ENCODE measurements at places on chromosomes 5 and 9.

- DNase-seq = no peak
These were observed 151.5 kb upstream of the ABCA1 start for GRCh38 chr9:105079457-105079856.

DNA sequence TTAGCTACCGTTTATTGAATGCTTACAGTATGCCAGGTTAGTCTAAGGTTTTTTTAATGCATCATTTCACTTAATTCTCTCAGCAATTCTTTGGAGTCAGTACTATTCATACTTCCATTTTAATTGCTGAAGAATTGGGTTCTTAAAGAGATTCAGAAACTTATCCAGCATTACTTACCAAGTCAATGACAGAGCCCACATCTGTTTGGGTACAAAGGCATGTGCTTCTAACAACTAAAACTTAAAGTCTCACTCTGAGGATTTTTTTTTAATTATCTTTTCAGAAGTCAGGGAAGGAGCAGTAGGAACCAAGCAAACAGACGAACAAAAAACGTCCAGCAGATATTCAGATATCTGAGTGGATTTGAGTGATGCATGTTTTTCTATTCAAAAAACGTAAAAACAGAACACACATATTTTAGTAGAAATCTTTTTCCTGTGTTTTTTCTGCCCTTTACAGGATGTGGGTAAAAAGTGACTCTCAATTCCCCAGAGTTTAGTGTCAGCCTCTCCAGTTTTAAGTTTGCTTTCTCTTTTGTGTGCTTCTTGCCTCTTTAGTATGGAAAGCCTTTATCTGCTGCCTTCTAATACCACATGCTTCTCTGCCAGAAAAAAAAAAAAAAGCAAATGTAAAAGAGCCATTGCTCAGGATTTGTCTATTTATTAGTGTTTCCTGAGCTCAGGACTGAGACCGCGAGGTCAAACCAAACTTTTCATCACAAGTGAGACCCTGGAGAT lies 118.0 kb downstream of the PRKACG start:
- DNase-seq = peak; percentile 25

GRCh38 chr5:69374911-69375446 lies 5.4 kb downstream of the RAD17 start:
- DNase-seq = no peak

DNA sequence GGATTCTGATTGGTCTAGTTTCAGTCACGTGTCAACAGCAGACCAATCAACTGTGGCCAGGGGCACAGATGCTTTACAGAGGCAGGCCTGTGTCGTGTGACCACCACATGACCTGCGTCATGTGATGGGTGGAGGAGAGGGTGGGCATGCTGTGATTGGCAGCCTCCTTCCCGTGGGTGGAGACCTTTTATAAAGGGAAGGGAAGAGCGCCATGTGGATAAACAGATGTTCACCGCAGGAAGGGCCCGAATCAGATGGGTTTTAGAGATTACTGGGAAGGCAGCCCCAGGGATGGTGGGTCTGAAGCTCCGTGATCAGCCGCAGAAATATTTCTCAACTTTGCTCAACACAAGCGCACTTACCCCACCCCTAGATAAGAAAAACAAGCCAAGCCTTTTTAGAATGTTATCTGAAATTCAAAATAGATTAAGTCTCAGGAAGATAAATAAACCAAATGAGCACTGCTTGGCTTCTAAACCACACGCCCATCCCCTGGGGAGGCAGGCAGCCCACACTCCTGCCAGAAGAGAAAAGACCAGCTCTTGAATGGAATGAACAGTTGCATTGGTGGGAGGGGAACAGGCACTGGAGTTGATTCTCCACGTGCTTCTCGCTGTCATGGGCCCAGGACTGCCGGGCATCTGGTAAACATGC lies 43.6 kb downstream of the ROPN1L start:
- DNase-seq = peak; percentile 99

- DNase-seq = no peak
These were observed 245.7 kb upstream of the ELAVL2 start for GRCh38 chr9:24071716-24072115.

- no peak for DNase-seq
These were observed 70.3 kb upstream of the TRPM3 start for GRCh38 chr9:71191708-71192107.

- no peak for DNase-seq
These were observed 418.1 kb upstream of the KLF4 start for GRCh38 chr9:107907715-107908114.

DNA sequence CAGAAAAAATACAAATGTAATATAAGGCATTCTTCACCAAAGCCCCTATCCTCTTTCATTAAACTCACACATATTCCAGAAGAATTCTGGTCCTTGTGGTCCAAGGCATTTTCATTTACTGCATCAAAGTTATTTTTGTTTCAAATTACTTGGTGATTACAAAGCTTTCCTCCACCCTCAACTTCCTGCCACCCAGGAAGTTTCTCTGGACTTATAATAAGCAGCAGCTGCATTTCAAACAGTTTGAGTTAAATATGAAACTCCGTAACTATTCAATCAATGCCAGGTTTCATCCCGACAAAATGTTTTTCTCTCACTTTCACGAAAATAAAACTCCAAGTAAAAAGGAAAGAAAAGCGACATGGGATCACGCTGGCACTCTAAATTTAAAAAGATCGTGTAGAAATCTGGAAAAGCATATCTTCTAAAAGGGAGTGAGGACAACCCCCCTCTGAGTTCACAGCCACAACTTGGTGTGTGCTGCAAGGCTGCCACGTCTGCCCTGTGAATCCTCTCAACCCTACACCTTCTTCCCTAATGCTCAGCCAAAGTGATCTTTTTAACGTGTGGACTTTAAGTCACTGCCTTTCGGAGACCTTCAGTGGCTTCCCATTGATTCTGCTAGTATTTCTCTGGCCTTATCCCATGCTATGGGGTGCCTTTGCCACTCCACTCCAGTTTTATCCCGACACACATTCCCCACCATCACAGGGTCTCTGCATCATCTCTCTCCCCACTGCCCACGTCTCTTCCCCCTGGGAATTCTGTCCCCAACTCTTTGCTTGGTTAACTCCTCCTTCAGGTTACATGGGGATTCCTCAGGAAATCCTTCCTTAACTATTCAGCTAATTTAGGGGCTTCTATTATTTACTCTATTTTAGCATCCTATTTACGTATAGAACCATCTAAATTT lies 91.1 kb upstream of the CER1 start:
- no peak for DNase-seq

DNA sequence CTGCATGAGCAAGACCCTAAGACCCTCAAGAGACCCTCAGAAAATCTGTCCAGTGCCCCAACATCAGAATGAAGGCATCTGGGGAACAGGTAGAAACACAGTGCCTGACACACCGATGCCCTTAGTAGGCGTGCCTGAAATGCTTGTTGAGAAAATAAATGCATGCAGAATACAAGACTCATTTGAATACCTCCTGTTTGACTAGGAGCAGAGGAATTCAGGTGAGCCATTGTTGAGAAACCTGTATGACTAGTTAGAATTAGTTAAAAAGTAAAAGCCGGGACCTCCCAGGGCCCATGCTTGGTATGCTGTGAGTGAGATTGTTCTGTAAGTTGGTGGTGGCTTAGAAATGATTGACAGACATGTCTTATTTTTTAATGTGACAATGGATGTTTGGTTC lies 55.0 kb downstream of the WWC1 start:
- no peak for DNase-seq

DNA sequence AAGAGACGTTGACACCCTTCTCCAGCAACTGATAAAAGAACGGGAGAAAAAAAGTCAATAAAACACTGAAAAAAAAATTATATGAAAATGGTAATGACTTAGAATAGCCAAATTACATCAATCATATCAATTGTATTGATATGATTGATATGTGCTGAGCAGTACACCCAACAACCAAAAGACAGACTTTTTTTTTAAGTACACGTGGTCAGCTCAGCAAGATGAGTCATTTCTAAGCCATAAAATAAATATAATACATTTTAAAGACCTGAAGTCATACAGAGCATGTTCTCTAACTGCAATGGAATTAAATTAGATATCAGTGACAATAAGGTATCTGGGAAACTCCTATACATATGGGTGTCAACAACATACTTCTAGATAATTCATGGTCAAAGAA lies 30.9 kb upstream of the OLFM1 start:
- DNase-seq = no peak

DNA sequence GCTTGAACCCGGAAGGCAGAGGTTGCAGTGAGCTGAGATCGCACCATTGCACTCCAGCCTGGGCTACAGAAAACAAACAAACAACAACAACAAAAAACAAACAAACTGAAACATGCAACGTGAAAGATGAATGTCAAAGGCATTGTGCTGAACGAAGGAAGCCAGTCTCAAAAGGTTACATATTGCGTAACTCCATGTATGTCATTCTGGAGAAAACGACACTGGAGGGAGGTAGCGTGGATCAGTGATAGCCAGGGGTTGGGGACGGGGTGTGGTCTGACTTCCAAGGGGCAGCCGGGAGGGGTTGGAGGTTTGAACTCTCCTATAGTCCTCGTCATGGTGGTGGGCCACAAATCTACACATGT lies 12.1 kb upstream of the WDR5 start:
- peak; percentile 42 for DNase-seq

GRCh38 chr9:127138444-127138843 lies 16.0 kb upstream of the ANGPTL2 start:
- DNase-seq = no peak

DNA sequence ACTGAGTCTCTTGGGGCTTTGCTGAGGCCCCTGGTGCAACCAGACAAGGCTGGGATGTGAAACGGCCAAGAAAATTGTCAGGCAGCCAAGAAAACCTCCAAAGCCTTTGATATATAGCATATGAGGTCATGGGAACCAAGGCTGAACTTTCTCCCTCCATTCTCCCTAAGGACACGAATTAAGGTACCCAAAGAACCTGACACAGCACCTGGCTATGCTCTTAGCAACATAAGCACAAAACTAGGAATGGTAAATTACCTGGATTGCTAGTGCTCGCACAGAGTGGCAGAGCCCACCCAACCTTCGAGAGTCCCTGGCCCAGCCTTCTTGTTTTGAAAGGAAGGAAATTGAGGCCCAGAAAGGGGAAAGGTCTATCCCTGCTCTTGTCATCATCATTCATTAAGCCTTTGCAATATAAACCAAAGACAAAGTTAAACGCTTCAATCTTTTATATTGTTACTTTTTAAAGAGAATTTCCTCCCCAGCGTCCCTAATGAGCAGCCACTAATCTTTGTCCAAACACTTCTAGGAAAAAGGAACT lies 220.0 kb upstream of the NR4A3 start:
- peak; percentile 30 for DNase-seq

GRCh38 chr5:61177716-61178115 lies 15.4 kb upstream of the SMIM15 start:
- no peak for DNase-seq

DNA sequence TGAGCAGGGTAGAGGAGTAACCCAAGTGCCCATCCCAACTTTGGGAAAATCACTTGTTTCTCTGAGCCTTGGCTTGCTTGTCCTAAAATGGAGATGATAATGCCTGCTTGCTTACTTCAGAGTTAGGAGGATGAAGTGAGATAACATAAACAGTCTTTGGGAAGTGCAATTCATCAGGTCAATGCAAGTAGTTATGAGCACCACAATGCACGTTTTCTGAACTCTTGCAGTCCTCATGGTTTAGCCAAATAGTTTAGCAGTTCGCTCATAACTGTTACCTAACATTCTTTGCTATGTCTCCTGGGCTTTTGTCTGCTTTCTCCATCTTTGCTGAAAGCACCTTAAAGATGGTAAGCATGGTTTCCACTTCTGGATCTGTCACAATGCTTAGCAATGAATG lies 270.0 kb downstream of the ADAMTSL1 start:
- no peak for DNase-seq

DNA sequence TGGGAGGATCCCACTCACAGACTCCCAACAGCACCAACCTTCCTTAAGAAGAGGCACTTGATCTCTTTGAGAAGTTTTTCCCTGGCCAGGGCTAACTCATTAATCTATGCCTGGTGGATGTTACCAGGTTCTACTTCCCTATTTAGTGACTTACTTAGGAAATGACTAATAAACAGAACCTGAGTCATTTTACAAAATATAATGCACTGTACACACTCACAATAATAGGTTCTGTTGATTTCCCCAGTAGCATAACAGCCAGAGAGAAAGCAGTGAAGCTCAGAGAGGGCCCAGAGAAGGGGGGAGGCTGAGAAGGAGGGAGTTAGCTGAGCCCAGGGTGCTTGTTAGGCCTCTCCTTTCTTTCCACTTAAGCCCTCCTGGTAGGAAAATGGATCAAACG lies 27.1 kb downstream of the FRMD3 start:
- DNase-seq = no peak

DNA sequence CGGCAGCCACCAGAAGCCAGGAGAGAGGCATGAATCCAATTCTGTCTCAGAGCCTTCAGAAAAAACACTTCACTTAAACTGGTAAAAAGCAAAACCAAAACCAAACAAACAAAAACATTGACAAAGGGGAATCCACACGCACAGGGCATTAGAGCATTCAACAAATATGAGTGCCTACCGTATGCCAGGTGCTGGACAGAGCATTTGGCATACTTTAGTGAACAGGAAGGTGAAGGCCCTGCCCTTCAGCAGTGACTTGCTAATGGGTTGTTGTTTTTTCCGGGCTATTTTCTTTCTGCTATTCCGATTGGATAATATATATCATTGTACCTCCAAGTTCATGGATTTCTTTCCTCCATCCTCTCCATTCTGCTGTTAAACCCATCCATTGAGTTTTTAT lies 71.7 kb upstream of the RUFY1 start:
- no peak for DNase-seq

DNA sequence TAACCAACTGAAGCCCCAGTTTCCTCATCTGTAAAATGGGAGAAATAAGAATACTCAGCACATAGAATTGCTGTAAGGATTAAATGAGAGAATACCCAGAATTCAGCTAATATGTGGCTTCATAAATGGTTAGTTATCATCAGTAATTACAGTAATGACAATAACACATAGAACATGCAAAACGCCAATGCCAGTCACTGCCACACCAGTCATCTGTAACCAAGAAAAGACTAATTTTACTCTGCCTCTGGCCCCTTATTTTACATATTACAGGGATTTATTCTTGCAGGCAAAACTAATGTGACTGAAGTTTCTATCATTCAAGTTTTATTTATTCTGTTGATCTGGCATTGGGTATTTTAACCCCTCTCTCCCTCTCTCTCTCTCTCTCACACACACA lies 46.5 kb downstream of the EBF1 start:
- DNase-seq = no peak

GRCh38 chr9:84613431-84613830 lies 56.1 kb upstream of the NTRK2 start:
- DNase-seq = no peak

DNA sequence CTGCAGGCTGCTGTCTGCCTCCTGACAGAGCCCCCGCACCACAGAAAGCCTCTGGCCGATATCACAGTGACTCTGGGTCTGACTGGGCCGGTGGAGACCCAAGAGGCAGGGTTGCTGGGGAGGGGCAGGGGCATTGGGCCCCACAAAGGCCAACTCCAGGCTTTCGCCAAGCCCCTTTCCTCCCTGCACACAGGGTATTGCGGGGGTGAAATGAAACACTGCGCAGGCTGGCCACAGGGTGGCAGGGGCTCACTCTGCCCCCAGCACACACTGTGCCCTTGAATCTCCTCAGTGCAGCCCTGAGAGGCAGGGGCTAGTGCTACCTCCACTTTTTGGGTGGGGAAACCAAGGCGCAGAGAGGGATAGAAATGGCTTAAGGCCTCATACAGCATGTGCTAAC lies 44.6 kb downstream of the BARX1 start:
- DNase-seq = no peak

- no peak for DNase-seq
These were observed 19.1 kb upstream of the LMNB1 start for GRCh38 chr5:126757713-126758357.
